GF-D8 (cell line): ENCODE measurements at places on chromosomes 2 and 18.

DNA sequence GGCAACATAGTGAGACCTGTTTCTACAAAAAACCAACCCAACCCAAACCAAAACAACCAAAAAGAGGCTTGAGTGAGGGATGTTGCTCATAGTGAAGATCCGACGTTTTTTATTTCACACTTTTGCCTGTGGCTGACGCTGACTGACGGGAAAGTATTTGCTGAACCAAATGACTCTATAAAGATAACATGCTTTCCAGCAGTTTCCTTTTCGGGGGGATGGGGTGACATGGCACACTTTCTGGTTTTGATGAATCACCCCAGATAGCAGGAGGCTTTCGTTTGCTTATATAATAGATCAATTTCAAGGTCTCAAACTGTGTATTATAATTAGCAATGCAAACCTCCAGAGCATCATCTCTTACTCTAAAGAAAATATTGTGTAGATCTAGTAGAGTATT, 150.8 kb downstream of the AQP4 start:
- DNase-seq: no peak

DNA sequence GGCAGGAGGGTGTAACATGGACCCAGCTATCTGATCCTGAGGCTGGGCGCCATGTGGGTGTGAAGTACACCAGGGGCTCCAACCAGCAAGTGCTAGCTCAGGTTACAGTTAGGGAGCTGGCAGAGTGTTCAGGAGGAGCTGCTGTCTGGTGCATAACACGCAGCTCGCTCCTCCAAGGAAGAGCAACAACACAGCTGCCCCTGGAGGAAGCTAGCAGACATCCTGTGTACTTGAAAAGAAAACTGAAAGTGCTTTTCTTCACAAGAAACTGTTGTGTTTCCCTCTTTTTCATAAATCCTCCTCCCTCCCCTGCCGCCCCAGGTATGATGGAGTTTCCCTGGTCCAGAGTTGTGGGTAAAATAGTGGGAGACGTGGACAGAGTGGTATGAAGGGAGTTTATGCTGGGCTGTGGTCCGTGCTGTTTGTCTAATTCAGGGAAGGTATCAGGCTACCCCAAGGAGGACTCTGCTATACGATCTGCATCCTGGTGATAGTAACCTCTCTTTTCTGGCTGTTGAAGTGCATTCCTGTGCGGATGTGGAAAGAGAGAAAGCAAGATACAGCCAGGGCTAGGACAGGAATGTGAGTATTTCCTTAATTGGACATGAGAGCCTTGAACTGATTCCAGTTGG, 6.1 kb upstream of the LBH start:
- no peak for DNase-seq

GRCh38 chr18:42030586-42031182, 75.7 kb downstream of the PIK3C3 start:
- no peak for DNase-seq

- DNase-seq: no peak
These were observed 47.1 kb downstream of the GPR39 start for GRCh38 chr2:132463719-132464118.

- DNase-seq: no peak
These were observed 863 bp upstream of the SIX2 start for GRCh38 chr2:45009928-45010701.
